Hematopoietic multipotent progenitor cell treated with erythropoietin and hydrocortisone succinate and interleukin-3 and kit ligand, for 4 days (in vitro differentiated cells): ENCODE measurements at places on chromosomes 5 and 9.

DNA sequence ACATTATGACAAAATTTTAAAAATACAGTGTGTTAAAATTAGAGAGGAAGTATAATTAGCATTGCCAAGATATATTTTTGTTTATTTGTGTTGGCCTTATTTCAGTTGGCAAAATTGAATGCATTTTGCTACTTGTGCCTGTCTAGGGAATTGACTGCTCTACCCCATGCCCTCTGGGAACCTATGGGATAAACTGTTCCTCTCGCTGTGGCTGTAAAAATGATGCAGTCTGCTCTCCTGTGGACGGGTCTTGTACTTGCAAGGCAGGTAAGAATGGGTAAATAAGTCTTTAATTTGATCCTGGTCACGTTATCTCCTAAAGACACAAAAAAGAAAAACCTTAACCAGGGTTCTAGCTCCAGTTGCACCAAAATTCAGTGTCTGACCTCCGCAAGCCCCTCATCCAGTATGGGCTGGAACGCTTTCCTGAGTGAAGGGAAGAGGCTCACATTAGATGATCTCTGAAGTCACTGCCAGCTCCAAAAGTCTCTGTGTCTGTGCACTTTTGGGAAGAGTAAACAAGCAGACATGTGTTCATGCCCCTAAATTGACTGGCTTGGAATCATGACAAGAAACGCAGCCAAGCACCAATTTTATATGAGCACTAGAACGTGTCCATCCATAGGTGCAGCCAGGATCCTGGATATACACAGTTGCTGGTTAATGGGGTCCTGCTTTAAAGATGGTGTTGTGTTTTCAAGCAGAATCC is 98.3 kb upstream of the PRRC1 start:
- no peak for DNase-seq

DNA sequence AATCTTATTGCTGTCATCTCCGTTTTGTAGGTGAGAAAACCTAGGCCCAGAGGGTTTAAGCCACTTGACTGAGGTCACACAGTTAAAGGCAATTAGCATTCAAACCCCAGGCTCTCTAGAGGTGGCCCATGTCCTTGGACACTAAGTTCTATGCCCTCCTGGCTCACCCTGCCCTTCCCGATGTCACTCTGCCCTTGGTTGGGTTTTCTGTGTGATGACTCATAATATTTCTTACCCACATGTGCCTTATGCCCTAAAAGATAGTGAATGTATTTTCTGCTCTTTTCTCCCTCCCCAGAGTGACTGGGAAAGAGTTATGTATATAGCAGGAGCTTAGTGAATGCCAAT is 174.5 kb upstream of the PITX1 start:
- DNase-seq = peak; percentile 68

DNA sequence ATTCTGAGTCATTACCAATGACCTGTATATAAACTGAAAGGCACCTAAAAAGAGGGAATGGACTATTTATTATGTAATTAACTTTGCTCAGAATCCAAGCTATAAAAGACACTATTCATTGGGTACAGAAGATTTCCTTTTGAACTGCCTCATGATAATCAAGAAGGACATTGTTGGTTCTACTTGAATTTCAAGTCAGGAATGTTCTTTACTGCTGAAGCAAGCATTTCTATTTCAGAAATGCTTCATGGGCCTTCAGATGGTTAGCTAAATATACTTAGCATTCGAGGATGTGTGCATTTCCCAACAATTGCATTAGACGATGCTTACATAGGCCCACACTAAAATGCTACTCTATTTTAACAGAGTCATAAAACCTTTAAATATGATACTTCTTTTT is 658.2 kb upstream of the DMAC1 start:
- no peak for DNase-seq

DNA sequence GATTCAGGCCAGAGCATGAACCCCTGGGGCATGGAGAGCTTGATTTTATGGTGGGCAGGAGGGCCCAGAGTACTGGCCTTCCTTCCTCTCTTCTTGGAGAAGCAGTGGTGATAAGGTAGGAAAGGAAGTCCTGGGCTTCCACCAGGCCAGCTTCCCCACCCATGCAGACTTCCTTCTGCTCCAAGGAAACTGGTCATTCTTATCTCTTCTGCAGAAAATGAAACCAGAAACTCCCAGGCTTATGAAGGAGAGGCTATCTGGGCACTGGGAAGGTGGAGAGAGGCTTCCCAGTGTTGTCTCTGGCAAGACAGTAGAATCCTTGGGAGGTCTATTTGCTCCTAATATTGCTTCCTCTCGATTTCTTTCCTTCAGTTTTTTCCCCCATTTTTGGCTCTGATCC is 110.5 kb upstream of the EQTN start:
- DNase-seq = no peak

- DNase-seq = no peak
Measured at GRCh38 chr5:4901305-4901811, 238.8 kb upstream of the ADAMTS16 start.

- no peak for DNase-seq
Measured at GRCh38 chr9:128214571-128215490, 11.7 kb downstream of the DNM1 start.

- no peak for DNase-seq
Measured at GRCh38 chr5:107306594-107306993, 364.1 kb downstream of the EFNA5 start.

DNA sequence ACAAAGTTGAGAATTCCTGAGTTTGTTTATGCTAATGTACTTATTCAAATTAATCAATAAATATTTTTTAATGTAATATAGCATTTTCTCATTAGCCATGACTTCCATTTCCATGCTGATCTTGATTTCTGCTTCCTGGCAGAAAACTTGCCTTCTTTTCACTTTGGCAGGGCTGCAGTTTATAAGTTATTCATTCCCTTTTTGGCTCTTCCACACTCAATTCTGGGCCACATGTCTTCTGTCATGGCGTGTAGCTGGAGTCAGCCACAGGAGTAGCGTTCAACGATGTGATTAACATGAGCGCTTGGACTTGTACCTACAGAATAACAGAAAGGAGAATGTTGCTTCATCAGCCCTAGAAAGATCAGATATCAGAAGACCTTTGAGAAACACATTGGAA is 172.9 kb downstream of the CFAP90 start:
- DNase-seq = no peak

DNA sequence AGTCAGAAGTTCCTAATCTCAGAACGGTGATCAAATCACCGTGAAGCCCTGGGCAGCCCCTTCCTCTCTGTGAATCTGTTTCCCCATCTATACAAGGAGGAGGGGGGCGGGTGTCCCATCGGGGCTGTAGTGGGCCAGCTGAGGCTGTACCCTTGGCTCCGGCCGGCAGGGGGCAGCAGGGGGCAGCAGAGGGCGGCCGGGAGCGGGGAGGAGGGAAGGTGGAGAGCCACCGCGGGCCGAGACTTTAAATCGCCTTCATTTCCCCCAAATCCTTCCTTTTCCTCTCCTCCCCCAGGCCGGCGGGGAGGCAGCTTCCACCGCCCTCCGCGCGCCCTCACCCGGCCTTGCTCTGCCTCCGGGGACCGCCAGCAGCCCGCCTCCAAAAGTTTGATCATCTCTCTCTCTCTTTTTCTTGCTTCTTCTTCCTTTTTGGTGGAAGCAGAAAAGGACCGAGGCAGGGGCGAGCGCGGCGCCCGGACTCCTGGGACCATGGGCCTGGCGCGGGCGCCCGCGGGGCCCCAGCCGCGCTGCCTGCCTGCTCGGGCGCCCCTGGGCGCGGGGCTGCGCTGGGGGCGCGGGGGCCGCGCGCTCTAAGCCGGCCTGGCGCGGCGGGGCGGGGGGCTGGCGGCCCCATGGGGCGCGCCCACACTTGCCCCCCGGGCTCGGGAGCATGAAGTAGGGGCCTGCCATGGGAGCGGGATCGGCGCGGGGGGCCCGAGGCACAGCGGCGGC is at the start of gene COL27A1:
Gene COL27A1, plus strand, starts transcription at position 275 of the 732 bp plus-strand sequence. Its CDS starts 414 bp downstream, at position 689.
- peak; percentile 85 for DNase-seq

DNA sequence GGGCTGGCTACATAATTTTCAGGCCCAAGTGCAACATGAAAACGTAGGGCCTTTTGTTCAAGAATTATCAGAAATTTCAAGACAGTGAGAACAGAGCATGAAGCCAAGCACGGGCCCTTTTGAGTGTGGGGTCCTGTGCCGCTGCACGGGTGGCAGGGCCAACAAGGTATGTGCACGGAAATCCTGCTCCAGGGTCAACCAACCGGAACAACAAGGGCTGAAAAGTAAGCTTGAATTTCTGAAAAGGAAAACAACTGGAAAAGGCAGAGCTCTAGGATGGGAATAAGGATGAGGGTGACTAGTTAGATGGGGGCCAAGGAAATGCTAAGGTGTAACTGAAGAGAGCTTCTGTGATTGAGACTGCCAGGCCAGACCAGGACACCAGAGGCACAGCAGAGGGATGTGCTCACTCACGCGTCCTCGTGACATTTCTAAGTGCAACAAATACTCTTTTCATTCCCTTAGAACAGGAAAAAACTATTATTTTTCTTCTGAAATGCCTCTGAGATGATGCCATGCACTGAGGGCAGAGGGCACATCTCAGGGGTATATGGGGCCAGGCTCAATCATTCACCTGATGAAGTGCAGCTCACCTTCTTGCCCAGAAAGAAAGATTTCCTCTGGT is 80.6 kb upstream of the LRRTM2 start:
- DNase-seq = no peak

GRCh38 chr5:157516006-157516405 is 56.0 kb downstream of the NIPAL4 start:
- no peak for DNase-seq

- no peak for DNase-seq
Measured at GRCh38 chr5:177450667-177451424, 4.2 kb downstream of the PRR7 start.
